ENCODE measurements at places on chromosomes 5 and 9.

- no peak for DNase-seq
Measured at GRCh38 chr5:136638084-136638483, 272.7 kb upstream of the TRPC7 start.

- no peak for DNase-seq
Measured at GRCh38 chr5:77066823-77067442, 20.2 kb downstream of the ZBED3 start.

GRCh38 chr9:88280816-88281382 is 107.3 kb upstream of the SPIN1 start:
- no peak for DNase-seq

- no peak for DNase-seq
Measured at GRCh38 chr5:5145651-5146529, 5.8 kb downstream of the ADAMTS16 start.

- DNase-seq: no peak
Measured at GRCh38 chr5:75059912-75060545, 7.7 kb upstream of the GCNT4 start.

DNA sequence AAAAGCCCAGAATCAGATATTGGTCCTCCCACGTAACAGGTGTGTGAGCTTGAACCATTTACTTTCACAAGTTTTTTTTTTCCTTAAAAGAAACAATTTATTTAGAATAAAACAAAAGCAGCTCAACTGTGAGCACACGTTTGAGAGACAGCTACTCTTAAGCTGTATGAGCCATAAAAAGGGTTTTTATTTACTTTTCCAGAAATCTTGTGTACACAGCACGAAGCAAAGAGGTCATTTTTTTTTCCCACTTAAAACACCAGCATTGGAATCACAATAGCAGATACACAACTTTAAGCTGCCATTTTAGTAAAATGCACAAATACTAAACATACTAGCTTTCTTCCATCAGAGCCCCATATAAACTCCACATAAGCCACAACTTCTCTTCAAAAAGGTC is 44.6 kb downstream of the JAKMIP2 start:
- DNase-seq: no peak

- DNase-seq: no peak
Measured at GRCh38 chr9:109182550-109182939, 15.5 kb upstream of the FRRS1L start.

- peak; percentile 5 for DNase-seq
Measured at GRCh38 chr9:19161257-19162025, 34.1 kb upstream of the PLIN2 start.

GRCh38 chr5:96120120-96120519 is 158.5 kb upstream of the ELL2 start:
- DNase-seq: no peak

- DNase-seq: no peak
Measured at GRCh38 chr9:95092262-95093072, 225.0 kb downstream of the FANCC start.

- DNase-seq: no peak
Measured at GRCh38 chr5:179774442-179774841, 19.3 kb upstream of the LTC4S start.

DNA sequence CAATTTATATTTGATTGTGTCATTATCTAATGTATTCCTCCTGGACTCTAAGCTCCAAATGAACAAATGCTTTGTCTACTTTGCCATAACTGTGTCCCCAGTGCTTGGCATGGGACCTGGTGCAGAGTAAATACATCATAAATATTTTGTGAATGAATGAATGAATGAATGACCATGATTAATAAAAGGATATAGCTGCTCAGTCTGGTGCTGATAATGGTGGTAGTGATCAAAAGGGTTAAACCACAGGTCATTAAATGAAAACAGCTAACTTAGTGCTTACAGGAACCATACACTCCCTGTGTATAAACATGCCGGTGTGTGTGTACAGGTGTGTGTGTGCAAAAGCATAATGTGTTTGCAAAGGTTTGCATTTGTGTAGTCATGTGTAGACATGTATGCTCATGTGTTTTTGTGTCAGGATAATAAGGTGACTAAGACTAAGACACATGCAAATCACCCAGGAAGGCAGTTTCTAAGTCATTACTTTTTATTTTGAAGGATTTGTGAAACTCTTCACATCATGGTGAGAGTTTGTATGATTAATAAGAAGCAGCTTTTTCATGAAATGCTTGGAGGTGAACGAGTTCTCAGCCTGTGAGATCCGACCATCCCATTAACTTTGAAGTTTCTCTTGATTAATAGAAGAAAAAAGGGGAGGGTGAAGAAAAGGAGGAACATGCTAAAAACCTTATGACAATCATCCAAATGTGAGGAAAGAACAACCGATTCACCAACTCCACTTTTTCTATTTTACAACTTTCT is 24.6 kb downstream of the SPARC start:
- DNase-seq: no peak

DNA sequence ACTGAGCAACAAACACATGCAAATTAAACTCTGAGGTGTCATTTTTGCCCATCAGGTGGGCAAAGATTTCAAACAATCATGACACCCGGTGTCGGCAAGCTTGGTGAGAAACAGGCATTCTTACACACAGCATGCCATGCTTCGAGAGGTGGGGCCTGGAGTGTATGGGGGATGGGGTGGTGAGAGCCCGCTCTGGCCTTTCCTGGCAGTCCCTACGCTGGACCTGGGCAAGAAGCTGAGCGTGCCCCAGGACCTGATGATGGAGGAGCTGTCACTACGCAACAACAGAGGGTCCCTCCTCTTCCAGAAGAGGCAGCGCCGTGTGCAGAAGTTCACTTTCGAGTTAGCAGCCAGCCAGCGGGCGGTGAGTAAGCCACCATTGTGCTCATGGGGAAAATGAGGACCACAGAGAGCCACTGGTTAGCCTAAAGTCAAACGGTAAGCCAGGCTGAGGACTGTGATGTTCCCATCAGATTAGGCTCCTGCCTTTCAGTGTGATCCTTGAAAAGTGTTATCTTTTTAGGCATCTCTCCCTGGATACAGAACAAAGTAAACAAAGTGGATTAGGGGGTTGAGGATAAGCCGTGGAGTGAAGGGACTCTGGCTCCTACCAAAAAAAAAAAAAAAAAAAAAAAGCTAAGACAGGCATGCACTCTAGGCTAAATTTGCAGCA is 9.4 kb downstream of the MYOZ3 start:
- DNase-seq: no peak

- DNase-seq: no peak
Measured at GRCh38 chr5:142366007-142366406, 41.2 kb upstream of the SPRY4 start.

DNA sequence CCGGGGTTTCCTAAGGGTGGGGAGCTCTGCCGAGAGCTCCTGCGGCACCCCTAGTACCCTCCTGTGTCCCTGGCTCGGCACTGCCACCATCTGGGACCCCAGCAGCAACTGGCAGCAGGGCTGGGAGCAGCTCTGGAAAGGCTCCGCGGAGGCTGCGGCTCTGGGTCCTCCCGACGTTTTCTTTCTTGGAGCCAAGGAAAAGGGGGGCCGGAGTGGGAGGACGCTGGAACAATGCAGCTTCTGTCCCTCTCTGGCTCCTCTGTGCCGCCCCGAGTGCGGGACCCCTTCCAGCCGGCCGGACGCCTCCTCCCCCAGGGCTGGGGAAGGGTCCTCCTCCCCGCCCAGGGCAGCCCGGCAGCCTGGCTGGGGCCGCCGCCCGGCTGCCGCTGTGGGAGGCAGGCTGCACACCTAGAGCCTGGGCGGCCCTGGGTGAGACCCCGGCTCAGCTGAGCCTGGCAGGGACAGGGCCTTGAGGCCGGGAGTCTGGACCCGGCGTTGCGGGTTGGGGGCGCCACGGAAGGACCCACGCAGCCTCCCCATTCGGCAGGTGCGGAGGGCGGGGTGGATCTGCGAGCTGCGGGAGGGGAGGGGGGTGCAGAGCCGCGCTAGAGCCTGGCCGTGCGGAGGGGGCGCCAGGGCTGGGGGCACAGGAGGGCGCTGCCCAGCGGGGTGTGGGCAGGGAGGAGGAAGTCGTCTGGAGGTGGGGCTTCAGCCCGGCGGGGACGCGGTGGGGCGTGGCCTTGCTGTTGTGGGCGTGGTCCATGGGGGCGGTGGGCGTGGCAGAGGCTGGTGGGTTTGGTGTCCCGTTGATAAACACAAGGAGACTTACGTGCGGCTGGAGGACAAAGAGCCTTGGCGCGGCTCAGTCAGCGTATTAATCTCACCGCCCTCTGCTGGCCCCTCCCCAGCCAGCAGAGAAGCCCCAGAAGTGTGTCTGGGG is 15.1 kb downstream of the GPSM1 start:
- no peak for DNase-seq

DNA sequence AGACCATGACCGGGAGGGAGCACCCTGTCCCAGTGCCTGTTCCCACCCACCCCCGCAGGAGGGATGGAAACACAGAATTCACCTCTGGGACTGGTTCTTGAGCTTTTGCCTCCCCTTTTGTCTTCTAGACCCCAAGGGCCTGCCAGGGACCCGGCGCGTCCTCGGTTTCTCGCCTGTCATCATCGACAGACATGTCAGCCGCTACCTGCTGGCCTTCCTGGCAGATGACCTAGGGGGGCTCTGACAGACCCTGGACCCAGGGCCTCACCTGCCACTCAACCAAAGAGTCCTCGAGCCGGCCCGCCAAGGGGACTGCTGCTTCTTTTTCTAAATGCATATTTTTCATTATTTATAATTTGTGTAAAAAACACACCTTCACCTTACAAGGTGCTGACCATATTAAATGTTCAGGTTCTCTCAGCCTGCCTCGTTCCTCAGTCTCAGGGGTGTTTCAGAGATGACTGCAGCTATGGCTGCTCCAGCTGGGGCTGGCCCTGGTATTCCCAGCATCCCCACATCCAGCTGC is 16.9 kb downstream of the CARD19 start:
- DNase-seq: no peak

DNA sequence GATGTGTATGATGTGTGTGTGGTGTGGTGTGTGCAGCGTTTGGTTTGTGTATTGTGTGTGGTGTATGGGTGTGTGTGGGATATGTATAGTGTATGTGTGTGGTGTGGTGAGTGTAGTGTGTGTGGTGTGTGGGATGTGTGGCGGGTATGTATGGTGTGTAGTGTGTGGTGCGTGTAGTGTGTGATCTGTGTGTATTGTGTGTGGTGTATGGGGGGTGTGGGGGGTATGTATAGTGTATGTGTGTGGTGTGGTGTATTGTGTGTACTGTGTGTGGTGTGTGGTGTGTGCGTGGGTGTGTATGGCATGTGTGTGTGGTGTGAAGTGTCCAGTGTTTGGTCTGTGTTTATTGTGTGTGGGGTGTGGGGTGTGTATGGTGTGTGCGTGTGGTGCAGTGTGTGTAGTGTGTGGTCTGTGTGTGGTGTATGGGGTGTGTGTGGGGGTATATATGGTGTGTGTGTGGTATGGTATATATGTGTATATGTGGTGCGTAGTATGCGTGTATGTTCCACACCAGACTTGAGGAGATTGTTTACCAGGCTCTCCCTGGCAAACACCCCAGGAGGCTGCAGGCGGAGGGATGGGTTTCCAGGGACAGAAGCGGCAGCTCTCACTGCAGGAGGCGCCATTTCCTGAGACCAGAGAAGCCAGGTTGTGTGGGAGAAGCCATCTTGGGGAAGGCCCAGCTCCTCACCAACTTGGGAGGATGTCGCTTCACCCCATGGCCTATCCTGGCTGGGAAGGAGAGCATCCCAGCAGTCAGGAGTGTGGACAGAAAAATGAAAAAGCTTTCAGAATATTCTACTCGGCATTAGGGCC is 138.1 kb downstream of the NXNL2 start:
- no peak for DNase-seq

- no peak for DNase-seq
Measured at GRCh38 chr9:117034866-117035265, 347.8 kb downstream of the TRIM32 start.

- no peak for DNase-seq
Measured at GRCh38 chr9:87529671-87530070, 32.0 kb downstream of the DAPK1 start.

- peak; percentile 63 for DNase-seq
Measured at GRCh38 chr9:88388203-88388885, at the start of gene SPIN1. SPIN1 (plus strand) TSS chr9:88388444; CDS start chr9:88426540, 38,096 bp downstream.

Measured in stimulated activated CD4-positive, alpha-beta T cell treated with anti-CD3 and anti-CD28 coated beads, TNF-alpha, amount 100 ng/mL, for 1 hour (primary cell).